ENCODE measurements at places on chromosomes 16 and 17.

DNA sequence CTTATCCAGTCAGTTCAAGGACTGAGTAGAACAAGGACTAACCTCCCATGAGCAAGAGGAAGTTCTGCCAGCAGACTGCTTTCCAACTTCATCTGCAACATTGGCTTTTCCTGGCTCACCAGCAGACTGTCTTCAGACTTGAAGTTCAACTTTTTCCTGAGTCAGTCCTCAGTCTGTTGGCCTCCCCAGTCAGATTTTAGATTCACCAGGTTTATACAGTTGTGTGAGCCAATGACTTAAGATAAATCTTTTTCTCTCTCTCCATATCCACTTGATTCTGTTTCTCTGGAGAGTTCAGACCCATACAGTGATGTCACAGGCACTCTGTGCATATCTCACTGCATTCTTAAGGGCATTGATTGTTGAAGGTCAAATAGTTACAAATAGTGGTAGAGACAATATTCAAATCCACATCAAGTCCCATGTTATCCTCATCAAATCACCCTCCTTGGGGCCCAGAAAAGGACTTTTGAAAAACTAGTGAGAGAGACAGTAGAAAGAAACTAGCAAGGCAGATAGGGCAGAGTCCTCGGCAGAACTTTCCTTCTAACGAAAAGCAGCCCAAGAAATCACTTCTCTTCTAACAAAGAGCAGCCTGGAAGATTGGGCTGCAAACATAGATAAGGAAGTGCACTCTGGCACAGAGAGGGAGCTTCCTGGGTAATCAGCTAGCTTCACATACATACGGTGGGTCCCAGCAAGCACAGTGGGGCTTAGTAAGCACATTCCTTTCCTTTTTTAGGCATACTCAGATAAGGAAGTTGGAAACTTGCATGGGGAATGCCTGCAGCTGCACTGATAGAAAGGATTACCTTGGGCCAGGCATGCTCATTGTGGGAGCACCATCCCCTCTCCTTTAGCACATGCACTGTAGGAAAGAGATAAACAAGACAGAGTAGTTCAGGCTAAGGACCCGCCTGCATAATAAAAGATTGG lies 132.3 kb upstream of the FAM20A start:
- DNase-seq = no peak

DNA sequence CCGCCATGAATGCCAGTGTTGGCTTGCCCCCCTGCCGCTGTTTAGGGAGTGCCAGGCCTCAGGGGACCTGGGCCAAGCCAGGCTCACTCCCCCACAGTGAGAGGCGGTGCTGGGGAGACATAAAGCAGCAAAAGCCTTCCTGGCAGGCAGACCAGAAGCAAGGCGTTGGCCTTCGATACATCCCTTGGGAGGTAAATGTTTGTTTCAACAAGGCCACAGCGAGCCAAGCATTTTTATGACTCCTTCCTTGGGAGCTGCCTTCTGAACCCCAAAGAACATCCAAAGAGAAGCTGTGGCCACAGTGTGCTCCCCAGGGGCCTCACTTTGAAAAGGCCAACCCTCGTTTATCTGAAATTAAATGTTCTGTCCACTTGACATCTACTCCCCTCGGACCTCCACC lies 119.7 kb upstream of the CIBAR2 start:
- no peak for DNase-seq

GRCh38 chr16:66070140-66070917 lies 296.2 kb upstream of the CDH5 start:
- no peak for DNase-seq

DNA sequence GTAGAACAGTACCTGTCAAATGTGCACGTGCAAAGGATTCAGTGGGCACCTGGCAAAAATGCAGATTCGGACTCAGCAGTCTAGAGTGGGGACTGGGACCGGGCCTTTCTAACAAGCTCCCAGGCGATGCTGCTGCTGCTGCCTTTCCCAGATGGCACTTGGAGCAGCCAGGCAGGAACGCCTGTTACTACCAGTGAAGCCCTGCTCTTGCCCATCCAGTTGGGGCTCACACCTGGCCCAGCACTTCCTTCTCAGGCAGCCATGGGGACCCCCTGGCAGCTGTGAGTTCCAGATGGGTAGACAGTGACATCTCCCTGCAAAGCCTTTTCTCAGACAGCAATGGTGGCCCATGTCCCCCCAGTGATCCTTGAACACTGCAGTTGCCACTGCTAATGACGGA lies 30.4 kb downstream of the KDM8 start:
- no peak for DNase-seq

GRCh38 chr16:24950275-24950674 lies 64.9 kb downstream of the ARHGAP17 start:
- no peak for DNase-seq

DNA sequence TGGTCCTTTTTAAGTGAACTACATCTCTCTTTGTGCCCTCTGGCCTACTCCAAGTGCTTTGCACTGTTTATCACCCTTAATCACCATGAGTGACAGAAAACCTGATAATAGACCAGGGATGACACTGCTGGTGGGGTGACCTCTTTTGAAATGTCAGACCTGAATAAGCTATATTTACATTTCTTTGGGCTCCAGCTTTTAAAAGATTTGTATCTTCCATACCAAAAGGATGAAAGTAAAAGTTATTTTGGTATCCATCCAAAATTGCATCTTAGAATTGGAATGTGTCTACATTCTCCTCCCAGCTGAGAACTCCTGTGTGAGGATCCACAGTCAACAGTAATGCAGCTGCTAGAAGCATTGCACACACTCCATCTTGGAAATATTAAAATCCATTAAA lies 370.0 kb downstream of the CDH11 start:
- no peak for DNase-seq
